Stimulated activated CD8-positive, alpha-beta memory T cell treated with anti-CD3 and anti-CD28 coated beads, Interleukin-7, amount 100 ng/mL, for 48 hours (primary cell): ENCODE measurements at places on chromosomes 1 and 21.

DNA sequence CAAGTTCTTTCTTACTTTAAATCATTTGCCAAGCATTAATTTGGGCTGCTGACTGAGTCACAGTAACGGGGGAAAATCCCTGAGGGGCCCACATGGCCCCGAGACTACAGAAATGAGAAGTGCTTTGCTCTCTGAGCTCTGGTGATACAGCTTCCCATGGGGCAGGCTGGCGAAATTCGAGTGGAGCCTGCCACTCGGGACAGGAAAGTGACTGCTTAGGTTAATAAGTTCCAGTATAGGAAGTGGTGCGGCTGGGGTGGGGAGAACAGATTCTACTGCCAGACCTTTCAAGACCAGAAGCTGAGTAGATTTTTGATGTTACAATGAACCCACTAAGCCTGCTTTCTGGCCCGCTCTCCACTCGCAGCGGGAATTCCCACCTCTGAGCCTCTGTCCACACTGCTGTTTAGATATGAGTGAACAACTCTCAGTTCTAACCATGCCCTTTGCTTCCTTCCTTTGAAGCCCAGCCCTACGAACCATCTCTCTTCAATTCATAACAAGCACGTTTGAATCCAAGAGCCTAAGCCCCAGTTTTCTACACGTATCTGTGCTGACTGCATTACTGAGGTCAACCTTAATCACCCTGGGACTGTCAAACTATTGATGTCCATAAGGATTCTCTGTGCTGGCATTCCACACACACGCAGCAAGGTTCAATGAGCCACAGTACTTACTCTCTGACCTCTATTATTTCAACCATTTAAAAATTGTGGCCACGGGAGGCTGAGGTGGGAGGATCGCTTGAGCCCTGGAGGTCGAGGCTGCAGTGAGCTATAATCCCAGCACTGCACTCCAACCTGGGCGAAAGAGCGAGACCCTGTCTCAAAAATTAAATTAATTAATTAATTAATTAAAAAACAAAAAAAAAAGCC, 9.6 kb downstream of the ZBTB17 start:
- DNase-seq = peak; percentile 73

DNA sequence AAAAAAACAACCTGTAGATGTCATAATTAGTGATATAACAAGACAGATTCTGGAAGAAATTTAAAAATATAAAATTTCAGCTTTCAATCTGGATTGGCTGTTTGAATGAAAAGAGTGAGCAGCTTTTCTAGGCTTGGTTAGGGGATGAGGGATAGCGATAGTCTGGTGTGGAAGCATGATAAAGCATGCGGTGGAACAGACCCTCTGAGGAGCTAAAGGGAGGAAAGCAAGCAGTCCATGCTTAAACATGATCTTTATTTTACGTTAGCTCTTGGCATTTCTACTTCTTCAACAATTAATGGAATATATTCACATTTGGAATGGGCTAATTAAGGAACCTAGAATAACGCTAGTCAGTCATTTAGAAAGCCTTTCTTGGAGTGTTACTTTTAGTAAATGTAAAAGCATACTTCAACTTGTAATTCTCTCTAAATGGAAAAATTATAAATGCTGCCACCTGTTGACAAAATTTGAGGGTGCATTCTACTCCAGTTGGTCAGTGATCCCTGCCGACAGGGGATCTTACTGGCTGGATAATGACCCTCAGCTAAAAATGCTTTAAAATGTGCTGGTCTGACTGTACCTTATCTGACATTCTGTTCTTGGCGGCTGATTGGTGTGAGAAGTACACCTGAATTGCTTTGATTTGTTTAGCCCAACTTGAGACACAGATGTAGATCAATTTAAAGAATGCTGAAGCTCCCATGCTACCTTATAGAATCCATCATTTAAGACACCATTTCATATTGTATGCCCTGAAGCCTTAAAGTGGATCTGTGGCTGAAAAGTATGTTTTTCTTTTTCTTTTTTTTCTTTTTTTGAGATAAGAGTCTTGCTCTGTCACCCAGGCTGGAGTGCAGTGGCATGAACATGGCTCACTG, 61.2 kb downstream of the AK4 start:
- DNase-seq = no peak

DNA sequence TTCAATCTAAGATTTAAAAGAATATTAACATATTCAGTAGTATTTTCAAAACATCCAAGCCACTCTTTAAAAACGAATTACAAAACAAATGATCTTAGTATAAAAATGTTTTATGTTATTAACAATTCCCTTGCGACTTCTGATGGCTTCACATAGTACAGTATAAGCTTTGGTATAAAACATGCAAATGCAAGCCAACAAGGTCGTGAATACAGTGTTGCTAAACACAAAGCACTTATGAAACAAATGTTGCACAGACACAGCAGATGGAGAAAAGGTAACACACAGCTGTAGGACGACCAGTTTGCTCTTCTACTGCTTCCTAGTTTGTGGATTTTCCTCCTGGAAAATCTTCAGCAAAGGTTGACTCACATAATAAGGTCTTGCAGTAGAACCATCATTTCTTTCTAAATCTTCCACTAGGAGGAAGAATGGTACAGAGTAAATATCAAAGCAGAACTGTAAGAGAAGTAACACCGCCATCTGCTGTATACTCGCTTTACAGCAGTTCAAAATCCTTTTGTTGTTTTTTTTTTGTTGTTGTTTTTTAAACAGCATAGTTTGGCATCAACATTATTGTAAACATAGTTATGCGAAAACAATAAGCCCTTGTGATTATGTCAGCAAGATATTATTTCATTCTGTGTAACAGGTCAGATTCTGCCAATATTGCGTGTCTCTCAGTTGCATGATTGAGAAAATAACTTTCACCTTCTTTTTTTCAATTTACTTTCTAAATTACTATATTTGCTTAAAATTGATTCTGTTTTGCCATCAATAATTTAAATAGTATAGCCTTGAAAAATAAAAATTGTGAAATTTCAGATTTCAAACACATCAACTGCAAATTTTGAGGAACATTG, 69.5 kb downstream of the LHX8 start:
- no peak for DNase-seq

GRCh38 chr1:30188999-30189398, 534.4 kb downstream of the MATN1 start:
- DNase-seq = no peak

- DNase-seq = no peak
Measured at GRCh38 chr21:16797966-16798365, 714.9 kb upstream of the CXADR start.

DNA sequence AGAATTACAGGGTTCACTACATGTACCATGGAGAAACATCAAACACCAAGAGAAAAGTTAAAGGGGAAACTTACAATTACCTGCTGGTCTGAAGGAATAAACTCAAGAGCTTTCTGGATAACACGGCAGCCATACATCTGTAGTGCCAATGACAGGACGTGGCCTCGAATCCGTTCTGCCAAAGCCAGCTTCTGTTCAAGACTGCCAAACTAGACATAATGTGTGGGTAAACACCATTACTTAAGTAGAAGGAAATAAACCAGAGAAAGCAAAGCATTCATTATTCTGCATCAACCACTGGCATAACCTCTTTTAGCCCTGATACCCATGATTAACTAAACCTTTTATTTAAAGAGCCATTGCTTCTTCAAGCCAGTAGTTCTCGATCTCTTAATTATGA, 41.5 kb upstream of the SDC3 start:
- no peak for DNase-seq

GRCh38 chr1:211174375-211174774, 40.4 kb upstream of the KCNH1 start:
- no peak for DNase-seq

DNA sequence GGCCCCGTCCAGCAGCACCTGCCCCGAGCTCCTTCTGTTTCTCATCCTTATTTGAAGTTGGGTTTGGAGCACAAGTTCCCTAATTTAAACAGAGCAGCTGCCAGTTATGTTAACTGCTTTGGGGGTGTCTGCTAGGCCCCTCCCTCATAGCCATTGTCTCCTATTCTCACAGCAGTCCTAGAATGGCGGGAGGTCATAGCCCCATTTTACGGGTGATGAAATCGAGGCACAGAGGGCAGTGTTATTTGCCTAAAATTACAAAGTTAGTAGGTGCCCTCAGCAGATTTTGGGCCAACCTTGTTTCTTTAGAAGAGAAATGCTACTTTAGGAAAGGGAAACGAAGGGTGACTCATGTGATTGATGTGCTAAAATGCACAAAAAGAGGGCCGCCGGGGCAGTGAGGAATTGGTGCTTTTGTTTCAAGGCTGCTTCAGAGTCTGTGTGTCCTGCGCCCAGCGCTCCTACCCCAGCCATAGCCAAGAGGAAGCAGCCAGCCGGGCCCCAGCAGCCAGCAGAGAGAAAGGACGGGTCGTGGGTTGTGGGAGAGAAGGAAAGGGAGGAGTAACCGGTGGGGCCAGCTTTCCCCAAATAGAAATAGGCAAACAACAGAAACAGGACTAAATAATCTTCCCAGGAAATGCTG, 13.0 kb downstream of the VANGL1 start:
- DNase-seq = no peak

- no peak for DNase-seq
Measured at GRCh38 chr21:16578912-16579311, 849.1 kb downstream of the USP25 start.
